H9 (cell line): ENCODE measurements at places on chromosomes 1 and 21. TPM values are rescaled to one million over a fixed set of nuclear protein-coding genes. Genes with fewer than 3 reads are reported as not detected.
A peak's percentile ranks its signal among the peaks of the same experiment; 100 is the strongest.

GRCh38 chr1:76303340-76303717 is 228.8 kb downstream of the ST6GALNAC3 start:
- DNase-seq: no peak

- no peak for DNase-seq
Measured at GRCh38 chr21:41866274-41866809, 12.8 kb downstream of the PRDM15 start.

- no peak for DNase-seq
Measured at GRCh38 chr1:231885209-231885854, 258.7 kb downstream of the DISC1 start.

- DNase-seq: no peak
Measured at GRCh38 chr1:43402089-43402865, 12.6 kb downstream of the SZT2 start.

DNA sequence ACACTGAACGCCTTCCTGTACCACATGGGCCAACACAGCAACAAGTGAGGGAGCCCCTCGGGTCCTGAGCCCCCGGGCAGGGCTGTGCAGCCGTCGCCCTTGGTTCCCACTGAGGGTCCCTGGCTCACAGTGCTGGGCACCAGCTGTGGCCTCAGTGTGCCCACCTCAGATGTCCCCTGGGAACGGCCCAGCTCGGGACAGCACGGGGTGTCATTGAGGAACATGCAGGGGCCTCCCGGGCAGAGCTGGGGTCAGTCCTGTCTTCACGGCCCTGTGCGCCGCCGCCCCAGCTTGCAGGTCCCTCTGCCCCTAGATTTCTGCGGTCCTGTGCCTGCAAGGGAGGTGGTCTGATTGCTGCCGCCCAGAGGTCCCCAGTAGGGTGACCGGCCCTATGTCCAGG is 17.7 kb downstream of the ATAD3B start:
- DNase-seq: no peak

GRCh38 chr1:238345837-238346236 is 455.1 kb upstream of the ZP4 start:
- no peak for DNase-seq

- DNase-seq: no peak
Measured at GRCh38 chr1:928825-929661, 5.3 kb downstream of the SAMD11 start.

DNA sequence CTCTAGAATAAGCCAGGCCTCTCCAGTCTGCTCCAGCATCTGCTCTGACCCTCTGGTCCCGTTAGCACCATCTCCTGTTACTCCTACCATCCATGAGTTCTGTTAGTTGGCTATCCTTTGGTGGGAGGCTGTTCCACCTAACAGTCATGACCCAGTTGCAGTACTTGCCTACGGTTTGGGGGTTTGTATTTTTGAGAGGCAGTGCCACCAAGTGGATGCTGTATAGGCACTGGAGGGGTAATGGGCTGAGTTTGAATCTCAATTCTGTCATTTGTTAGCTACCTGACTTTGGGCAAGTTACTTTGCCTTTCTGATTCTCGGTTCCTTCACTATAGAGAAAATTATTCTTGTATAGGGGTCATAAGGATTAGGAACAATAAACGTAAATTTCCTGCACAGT is 12.1 kb upstream of the C8B start:
- DNase-seq: no peak

DNA sequence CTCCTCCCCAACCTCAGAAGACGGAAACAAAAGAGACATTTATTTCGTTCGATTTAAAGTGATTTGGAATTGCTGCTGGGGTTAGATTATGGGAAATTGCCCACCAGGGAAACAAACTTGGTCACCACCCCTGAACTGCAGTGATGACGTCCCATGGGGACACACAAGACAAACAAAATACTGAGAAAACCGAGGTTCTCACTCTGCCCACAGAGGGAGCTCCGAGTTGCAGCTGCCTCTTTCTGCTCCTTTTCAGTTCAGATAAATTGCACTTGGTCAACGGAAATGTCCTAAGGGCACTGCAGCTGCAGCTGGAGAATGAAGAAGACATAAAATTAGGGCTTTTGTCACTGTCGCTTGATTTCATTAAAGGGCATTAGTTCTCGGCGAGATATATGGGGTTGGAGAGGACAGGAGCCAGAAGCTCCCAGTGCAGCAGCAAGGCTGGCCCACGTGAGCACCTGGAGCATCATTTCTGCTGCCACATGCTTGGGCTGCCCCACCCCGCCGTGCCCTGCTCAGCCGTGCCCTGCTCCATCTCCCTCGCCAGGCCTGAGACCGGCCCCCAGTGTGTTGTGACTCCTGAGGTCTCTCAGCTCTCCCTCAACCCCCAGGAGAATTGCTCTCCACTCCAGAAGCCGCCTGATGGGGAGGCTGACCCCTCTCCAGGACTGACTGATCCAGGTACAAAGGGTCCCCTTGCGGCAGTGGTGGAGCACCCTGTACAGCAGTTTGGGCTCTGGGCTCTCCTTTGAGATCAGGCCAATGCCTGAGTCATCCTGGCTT is 231.7 kb upstream of the AJAP1 start:
- peak; percentile 65 for DNase-seq

- no peak for DNase-seq
Measured at GRCh38 chr1:207024202-207025145, 8.1 kb downstream of the C1orf116 start.

- DNase-seq: no peak
Measured at GRCh38 chr1:165050246-165050645, 306.3 kb downstream of the LMX1A start.

DNA sequence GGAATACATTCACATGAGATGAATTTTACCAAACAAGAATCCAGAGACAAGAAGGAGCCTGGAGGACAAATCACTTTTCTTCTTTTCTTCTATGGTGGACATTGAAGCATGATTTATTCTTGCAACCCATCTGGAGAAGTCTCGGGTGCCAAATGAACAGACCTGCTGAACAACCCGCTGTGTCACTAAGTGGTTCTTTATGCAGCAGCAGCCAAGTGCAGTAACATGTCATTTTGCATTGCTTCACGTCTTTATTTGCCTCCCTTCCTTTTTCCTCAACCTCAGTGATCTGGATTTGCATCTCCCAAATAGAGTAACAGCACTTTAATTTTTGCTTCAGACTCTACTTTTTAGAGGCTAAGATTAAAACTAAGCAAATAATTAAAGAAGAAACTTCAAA is 50.0 kb upstream of the TENT5C start:
- DNase-seq: no peak

- DNase-seq: no peak
Measured at GRCh38 chr21:44870748-44871495, 2.6 kb downstream of the PTTG1IP start.

DNA sequence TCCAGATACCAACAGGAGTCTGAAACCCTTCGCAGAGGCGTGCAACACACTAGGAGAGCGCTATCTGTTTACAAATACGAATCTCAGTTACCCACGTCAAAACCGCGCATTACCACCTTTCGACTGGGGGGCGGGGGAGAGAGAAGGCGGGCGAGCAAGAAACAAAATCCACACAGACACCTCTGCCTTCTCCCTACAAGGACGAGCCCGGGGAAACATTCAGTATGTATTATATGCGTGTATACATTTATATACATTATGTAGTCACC is 722 bp downstream of the TUT4 start:
- no peak for DNase-seq

- no peak for DNase-seq
Measured at GRCh38 chr1:184301227-184301626, 85.6 kb upstream of the C1orf21 start.

DNA sequence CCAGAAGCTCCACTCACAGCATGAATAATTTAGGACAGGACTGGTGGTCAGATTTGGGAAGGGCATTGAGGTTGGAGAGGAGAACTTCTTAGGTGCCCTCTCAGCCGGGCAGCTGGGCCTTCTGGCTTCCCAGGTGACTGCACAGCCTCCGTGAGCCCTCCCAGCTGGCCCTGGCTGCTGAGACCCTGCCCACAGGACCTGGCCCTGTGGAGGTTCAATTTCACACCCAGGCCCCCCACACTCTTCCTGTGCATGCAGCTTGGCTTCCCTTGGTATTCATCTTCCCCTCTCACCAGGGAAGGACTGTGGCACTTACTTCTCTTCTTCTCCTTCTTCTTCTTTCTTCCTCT is 50.6 kb downstream of the NDUFS5 start:
- no peak for DNase-seq

DNA sequence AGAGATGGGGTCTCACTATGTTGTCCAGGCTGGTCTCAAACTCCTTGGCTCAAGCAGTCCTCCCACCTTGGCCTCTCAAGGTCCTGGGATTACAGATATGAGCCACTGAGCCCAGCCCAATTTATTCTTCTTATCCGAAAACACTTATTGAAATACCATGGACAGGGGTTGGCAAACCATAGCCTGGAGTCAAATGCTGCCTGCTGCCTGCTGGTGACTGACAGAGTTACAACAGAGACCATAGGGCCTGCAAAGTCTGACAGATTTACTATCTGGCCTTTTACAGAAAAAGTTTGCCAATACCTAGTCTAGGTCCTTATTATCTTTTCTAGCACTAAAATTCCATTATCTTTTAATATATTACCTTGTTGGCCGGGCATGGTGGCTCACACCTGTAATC is 87.1 kb upstream of the ZNF281 start:
- no peak for DNase-seq

GRCh38 chr1:6528492-6528891 is 25.8 kb downstream of the NOL9 start:
- no peak for DNase-seq

DNA sequence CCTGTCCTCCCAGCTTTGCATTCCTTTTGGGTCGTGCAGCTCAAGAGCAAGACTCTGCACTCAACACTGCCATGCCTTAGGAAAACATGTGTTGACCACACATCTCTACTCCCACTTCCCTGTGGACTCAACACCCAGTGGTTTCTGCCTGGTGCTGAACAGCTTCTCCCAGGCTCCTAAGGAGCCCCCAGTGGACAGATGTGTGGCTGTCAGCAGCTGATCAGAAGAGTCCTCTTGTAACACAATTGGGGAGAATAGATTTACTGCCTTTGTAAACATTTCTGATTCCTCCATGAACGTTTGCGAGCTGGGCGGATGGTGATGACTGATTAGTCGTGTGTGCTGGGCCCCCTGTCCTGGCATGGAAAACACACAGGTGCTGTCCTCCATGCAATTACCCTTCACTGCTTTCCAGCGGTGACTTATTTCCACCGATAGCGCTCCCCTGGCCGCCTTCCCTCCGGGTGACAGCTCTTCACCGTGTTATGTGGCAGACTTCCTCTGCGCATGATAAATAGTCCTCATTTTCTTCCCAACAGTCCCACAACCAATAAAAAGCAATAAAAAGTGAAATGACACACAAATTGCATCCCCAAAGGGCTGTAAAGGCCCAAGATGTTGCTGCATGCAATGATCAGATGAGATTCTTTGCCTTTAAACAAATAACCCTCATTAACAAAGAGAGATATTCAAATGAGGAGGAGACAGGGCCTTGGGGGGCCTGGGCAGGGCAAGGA is 249.4 kb upstream of the AJAP1 start:
- DNase-seq: no peak

DNA sequence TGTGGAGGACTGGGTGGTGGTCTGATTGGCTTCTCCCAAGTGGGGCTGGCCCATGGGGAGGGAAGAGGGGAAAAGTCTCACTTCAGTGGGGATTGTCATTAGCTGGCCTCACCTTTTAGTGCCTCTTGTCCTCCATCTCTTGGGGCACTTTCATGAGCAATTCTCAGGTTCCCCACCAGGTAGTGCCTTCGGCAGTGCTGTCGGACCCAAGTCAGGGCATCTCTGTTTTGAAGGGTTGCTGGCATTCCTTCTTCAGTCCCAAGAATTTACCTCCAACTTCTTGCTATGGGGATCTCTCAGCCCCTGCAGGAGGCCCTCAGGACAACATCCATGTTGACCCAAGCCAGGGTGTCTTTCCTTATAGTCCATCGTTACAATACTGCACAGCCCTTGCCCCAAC is 54.7 kb upstream of the F3 start:
- DNase-seq: no peak

- no peak for DNase-seq
Measured at GRCh38 chr1:86137436-86137835, 19.1 kb downstream of the COL24A1 start.

DNA sequence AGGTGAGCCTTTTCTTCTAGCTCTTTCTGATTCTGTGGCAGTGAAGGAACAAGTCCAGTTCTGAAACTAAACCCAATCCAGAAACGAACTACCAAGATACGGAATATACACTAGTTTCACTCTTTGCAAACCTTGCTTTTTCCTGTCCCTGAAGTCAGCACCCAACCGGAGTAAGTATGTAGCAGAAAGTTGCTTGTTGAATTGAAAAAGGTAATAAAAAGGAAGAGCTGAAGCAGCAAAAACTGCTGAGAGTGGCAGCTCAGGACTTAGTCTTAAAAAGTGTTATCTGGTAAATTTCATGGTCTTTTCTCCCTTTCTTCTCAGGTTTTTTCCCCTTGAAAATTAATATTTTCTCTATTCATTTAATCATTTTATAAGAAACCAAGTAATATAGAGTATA is 9.4 kb upstream of the NT5C1A start:
- no peak for DNase-seq

- no peak for DNase-seq
Measured at GRCh38 chr1:193589597-193590040, 403.2 kb upstream of the B3GALT2 start.

GRCh38 chr1:116873680-116874271 is 35.9 kb upstream of the PTGFRN start:
- DNase-seq: no peak

GRCh38 chr21:45791562-45792418 is 148.3 kb downstream of the PCBP3 start:
- no peak for DNase-seq

DNA sequence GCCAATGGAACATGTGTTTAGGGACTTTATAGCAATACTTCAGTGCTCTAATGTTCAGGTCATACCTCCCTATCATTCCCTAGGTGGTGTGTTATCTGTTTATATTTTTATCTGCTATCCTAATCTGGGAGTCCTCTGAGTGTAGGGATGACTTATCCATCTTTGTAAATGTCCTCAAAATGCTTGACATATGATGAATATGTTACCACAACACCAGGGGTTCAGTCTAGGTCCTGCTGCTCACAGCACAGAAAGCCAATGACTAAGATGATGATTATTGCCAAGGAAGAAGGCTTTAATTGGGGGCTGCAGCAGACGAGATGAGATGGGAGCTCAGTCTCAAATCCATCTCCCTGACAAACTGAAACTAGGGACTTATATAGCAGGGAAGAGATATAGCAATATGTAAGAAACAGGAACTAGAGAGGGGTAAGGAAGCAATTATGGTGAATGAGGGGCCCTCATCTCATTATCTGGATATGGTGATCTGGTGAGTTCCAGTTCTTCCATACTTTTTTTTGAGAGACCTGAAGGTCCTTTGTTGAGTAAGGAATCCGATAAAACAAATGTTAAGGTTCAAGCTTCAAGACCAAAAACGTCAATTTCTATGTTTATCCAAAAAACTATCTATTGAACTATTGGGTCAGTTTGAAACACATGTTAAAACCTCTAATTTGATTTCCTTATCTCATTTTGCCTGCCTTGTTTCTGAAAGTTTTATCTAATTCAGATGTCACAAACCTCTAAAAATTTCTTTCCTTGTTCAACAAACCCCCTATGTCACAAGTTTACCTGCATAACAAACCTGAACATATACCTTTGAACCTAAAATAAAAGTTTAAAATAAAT is 256.7 kb upstream of the CACYBP start:
- DNase-seq: no peak

S100A7A gene
- not detected in 2 replicates for total RNA-seq

ADCY10 gene
- total RNA-seq: 0.20 TPM in 1 of 2 replicates, not detected in the other

UROD gene
- 90.4 and 92.2 TPM in 2 replicates for total RNA-seq

MYOG gene
- total RNA-seq: not detected in 2 replicates

SEMA6C gene
- 11.5 and 12.3 TPM in 2 replicates for total RNA-seq

SNX7 gene
- 23.8 and 24.7 TPM in 2 replicates for total RNA-seq

PRKAB2 gene
- total RNA-seq: 17.8 and 21.2 TPM in 2 replicates

ACKR1 gene
- total RNA-seq: 0.26 and 0.39 TPM in 2 replicates

RNF19B gene
- 15.0 and 15.6 TPM in 2 replicates for total RNA-seq
